ENCODE measurements at places on chromosomes 12 and 14.

- DNase-seq = no peak
Measured at GRCh38 chr14:61608245-61609165, 86.8 kb upstream of the HIF1A start.

DNA sequence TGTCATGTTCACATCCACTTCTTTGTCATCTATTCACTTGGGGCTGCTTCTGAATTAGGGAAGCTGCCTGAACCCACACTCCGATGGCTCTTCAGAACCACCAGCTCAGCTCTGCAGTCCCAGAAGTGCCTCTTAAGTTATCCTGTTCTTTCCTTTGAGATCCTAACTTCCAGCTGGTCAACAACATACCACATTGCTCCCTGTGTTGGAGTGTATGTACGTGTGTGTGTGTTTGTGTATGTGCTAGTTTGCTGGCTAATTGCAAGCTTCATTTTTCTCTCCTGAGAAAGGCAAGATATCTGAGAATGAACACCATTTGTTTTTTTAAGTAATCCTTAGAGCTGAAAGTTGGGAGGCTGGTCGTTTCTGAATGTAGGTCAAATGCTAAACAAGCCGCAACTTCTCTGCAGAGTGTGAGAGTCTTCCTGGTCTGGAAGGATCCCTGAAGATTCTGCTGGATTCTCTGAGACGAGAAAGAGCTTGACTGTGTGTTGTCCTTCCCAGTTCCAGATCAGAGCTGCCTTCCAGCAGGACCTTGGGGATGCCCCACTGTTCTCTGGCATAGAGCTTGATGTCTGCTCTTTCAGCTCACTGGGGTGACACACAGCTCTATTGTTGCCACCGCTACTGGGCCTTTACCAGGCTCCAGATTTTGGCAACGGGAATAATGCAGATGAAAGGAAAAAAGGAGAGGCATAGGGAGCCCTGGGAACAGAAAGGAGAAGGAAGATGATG is 839 bp downstream of the GSG1 start:
- DNase-seq = no peak

DNA sequence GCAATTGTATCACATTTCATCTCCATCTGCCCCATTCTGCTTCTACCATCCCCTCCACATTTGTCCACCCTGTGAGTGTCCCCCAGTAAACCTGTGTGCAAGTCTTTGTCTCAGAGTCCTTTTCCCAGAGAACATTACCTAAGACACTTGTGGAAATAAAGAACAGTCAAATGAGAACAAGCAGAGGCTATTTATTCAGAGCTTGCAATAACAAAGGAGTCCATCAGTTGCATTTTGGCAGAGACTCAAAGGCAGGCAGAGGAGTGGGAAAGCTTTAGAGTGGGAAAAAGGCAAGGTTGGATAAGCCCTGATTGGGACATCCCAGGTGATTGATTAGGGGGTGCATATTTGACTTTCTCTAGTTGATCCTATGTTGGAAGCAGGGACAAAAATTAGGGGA is 18.2 kb upstream of the PPFIBP1 start:
- DNase-seq = no peak

- no peak for DNase-seq
Measured at GRCh38 chr12:19066475-19067001, 63.0 kb upstream of the PLEKHA5 start.

GRCh38 chr12:64883264-64884163 is 59.1 kb downstream of the TBC1D30 start:
- DNase-seq = no peak

DNA sequence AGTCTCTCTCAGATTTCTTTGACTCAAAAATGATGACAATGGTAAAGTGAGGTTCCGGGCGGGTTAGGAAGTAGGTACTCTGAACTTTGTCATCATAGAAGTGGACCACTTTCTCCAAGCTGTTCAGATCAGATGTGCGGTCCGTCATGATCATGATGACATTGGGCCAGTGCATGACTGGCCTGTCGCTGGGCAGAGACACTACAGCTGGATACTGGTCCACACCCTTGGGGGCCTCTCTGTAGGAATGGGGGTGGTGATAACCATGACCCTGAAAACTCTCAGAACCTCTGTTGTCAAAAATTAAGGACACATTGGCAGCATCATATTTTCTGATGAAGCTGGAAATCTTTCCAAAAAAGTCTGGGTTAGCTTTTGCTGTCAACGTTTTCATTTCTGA is 28.2 kb downstream of the KICS2 start:
- no peak for DNase-seq

- peak; percentile 58 for DNase-seq
Measured at GRCh38 chr14:90487031-90487430, 90.2 kb downstream of the CALM1 start.

GRCh38 chr12:49519574-49519936 is 19.3 kb upstream of the KCNH3 start:
- no peak for DNase-seq

GRCh38 chr14:36317650-36318049 is 2.8 kb downstream of the MBIP start:
- DNase-seq = no peak

DNA sequence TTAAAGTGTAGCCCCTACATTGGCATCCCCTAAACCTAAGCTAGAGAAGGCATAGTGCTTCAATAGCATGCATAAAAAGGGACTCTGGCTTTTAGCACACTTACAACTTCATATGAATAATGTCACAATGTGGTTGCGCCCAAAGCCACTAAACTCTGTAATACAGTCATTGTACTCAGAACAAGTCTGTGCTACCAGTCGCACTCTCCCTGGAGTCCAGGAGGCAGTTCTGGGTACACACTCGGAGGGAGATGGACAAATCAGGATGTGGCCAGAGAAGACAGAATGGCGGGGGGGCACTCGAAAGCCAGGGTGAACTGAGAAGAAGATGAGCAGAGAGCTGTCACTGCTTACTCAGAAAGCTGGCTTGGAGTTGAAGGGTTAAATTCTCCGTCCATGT is 10.6 kb downstream of the SAMD4A start:
- no peak for DNase-seq

GRCh38 chr12:104399740-104400612 is 56.8 kb upstream of the CHST11 start:
- DNase-seq = no peak

DNA sequence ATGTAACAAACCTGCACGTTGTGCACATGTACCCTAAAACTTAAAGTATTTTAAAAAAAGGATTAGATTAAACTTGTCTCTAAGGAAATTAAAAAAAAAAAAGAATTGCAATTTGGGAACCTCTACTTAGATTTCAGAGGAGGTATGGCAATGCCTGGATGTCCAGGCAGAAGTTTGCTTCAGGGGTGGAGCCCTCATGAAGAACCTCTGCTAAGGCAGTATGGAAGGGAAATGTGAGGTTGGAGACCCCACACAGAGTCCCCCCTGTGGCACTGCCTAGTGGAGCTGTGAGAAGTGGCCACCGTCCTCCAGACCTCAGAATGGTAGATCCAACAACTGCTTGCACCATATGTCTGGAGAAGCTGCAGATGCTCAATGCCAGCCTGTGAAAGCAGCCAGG is 279.6 kb upstream of the CCDC196 start:
- DNase-seq = no peak

- DNase-seq = no peak
Measured at GRCh38 chr14:75430116-75430515, 2.3 kb downstream of the JDP2 start.

- DNase-seq = no peak
Measured at GRCh38 chr14:81802341-81802740, 268.7 kb upstream of the SEL1L start.

GRCh38 chr12:41108032-41108431 is 80.1 kb upstream of the PDZRN4 start:
- DNase-seq = peak; percentile 7
